Effector memory CD4-positive, alpha-beta T cell (primary cell): ENCODE measurements at places on chromosomes 11 and 22.

GRCh38 chr11:86421946-86422345 lies 47.3 kb downstream of the CCDC81 start:
- no peak for DNase-seq

GRCh38 chr11:85182441-85183387 lies 444.4 kb downstream of the DLG2 start:
- DNase-seq, result no peak

DNA sequence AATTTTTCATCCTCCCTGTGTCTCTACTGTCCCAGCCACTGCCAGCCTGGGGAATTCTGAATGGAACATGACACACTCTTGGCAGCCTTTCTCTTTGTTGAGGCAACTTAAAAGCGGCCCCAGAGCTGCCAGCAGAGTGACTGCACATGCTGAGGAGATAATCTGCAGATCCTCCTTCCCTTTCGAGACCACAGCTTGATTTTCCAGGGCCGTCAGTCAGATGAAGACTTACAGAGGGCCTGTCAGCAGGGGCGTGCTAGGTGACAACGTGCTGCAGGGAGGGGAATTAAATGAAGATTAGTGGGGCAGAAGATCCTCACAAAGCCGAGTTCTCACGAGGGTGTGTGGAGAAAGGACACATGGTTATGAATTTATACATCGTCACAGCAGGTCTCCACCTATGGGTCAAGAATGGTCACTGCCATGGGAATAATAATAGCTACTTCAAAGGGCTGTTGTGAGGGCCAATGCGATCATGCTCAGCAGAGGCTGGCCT lies 193.5 kb upstream of the PITPNB start:
- no peak for DNase-seq

GRCh38 chr11:129323896-129324502 lies 51.6 kb upstream of the BARX2 start:
- DNase-seq, result no peak

- DNase-seq, result no peak
Measured at GRCh38 chr11:128095466-128095981, 491.8 kb downstream of the ETS1 start.

- no peak for DNase-seq
Measured at GRCh38 chr22:27401321-27401720, 400.2 kb downstream of the MN1 start.

DNA sequence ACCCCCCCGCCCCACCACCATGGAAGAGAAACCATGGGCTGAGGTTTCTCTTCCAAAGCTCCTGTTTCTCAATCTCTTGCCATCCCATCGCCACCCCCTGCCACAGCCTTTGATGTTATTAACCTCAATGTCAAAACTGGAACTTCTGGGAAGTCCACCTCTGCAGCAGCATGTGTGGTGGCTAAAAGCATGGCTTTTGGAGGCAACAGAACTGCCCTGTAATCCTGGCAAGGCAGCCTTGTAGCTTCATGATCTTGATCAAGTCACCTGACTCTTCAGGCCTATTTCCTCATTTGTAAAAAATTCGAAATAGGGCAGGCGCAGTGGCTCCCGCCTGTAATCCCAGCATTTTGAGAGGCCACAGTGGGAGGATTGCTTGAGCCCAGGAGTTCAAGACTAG lies 3.5 kb upstream of the COX8A start:
- DNase-seq, result no peak

GRCh38 chr11:113375402-113375801 lies 12.2 kb upstream of the ANKK1 start:
- DNase-seq, result no peak

- DNase-seq, result no peak
Measured at GRCh38 chr11:79857377-79858214, 416.8 kb upstream of the TENM4 start.
